ENCODE measurements at places on chromosomes 1 and 21.

DNA sequence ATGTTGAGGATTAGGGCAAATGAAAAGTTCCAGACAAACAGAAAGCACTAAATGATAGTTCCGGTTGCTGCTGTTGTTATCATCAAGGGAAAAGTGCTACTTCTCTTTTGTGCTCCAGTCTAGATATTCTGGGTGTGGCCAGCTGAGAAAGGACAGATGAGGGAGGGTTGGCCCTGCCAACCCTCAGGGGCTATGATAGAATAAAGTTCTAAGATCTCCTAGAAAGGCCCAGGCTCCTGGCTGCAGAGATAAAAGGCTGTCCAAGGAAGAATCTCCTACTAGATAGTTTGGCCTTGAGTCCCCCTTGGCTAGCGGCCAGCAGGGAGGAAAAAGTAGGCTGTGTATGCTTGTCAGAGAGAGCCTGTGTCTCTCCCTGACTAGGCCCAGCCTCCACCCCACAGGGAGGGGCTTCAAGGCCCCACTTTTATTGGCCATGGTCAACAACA, 31.5 kb downstream of the RIMS3 start:
- DNase-seq = no peak

DNA sequence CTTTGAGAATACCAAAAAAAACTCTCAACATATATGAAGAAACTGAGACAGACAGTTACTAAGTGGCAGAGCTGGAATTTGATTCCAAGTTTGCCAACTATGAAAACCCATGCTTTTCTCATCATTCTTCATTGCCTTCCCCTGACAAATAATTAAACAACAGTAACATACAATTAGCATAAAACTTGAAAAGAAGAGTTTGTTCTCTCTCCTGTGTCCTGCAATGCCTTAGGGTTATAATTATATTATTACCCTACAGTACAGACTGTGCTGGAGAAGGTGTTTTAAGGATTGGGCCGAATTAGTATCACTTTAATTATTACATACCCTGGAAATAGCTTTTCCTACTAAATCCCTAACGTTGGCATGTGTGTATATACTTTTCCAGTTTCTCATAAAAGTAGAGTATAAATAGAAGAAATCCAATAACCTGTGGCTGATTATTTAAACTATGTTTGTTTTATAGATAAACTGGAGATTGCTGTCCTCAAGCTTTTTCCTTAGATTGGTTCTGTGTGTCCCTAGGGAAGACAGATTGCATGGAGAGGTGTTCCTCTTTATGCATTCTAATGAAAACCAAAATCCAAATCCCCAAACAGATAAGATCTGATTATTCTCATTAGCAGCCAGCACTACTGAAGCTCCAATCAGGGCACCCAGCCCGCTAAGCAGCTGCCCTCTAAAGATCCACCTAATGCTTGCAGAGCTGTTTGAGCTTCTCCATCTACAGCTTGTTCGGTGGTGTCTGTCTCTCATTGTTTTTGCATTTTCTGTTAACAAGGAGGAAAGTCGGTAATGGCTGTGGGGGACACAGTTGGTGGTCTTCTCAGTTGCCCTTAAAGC, 156.3 kb downstream of the TM2D1 start:
- DNase-seq = no peak

DNA sequence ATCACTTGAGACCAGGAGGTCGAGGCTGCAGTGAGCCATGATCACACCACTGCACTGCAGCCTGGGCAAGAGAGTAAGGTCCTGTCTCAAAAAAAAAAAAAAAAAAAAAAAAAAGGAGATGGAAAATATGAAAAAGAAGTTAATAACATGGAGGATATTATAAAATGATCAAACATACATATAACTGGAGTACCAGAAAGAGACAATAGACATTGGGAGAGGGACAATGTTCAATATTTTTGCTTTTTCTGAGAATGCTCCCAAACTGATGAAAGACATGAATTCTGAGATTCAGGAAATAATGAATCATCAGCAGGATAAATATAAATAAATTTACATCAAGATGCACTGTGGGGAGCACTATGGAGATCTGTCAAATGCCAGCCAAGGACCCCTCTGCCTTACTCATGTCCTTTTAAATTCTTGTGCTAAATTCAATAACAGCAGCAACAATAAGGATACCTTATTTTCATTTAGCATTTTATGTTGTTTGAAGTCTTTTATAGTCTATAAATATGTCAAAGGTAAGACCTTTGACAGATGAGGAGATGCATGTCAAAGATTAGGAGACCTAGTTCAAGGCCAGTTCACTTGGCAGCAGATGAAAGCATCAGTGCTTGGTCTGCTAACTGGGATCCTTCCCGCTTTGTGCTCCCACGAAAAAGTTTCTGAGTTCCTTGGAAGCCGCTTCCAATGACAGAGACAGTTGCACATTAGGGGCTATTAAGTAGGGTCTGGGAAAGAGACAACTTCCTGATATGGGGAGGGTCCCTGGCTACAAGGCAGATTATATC, 97.7 kb downstream of the TLR5 start:
- DNase-seq = no peak

GRCh38 chr1:22408230-22408629, 43.4 kb upstream of the ZBTB40 start:
- DNase-seq = no peak

DNA sequence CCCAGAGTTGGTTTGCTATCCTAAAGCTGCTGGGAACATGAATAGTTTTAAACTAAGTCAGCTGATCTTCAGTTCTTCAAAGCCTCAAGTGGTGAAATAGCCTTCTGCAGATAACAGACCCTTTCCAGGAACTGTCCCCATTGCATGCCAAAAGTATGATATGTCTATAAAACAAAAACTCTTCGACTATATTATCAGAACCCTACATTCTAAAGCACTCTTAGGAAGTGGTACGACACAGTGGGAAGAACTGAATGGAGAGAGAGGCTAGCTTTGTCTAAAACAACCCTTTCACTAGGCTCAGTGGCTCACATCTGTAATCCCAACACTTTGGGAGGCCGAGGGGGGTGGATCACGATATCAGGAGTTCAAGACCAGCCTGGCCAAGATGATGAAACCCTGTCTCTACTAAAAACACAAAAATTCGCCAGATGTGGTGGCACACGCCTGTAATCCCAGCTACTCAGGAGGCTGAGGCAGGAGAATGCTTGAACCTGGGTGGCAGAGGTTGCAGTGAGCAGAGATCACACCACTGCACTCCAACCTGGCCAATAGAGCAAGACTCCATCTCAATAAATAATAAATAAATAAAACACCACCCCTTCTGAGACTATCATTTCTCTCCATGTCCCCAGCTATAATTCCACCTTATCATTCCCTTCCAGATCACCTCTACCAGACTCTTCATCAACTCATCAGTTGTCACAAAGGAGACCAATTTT, 2.2 kb upstream of the FRRS1 start:
- no peak for DNase-seq

- no peak for DNase-seq
These were observed 6.1 kb downstream of the MRPS21 start for GRCh38 chr1:150299716-150300115.

- no peak for DNase-seq
These were observed 369.3 kb downstream of the PBX1 start for GRCh38 chr1:164928232-164928812.

GRCh38 chr1:193677874-193678273, 491.5 kb upstream of the B3GALT2 start:
- DNase-seq = no peak

DNA sequence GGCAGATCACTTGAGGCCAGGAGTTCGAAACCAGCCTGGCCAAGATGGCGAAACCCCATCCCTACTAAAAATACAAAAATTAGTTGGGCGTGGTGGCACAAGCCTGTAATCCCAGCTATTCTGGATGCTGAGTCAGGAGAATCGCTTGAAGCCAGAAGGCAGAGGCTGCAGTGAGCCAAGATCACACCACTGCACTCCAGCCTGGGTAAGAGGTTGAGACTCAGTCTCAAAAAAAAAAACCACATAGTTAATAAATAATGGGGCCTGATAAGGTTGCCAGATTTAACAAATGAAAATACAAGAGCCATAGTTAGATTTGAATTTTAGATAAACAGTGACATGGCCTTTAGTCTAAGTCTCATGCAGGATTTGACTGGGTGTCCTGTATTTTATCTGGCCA, 175.7 kb downstream of the ZZZ3 start:
- no peak for DNase-seq

DNA sequence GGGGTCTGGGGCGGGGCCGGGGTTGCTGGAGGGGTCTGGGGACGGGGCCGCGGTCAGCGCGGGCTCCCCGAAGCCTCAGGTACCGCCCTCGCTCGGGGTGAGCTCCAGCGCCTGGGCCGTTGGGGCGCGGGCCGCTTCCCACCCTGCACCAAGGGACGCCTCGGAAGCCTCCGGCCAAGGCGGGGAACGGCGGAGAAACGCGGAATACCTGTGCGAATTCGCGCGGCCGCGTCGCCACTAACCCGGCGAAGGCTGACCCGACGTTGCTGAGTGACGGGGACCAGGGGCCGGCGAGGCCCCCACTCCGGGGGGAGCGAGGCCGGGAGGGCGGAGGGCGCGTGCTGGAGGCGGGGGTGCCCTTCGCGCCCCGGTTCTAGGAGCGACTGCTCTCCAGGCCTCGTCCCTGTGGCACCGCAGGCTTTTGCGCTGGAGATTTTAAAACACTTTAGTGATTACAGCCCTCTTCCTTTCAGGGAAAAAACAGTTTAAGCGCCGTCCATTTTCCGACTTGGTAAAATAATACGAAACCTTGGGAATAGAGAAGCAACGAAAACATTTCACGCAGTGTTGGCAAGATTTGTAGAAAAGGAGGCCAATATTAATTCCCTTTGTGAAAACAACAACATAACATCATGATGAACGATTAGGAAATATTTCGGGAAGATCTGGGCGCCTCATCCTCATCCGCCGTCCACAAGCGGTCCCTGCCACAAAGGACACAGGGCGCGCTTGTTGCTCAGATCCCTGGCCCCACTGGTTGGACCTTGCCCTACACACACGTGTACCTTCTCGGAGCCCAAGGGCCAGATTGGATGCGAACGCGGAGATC, 971 bp upstream of the GNG4 start:
- DNase-seq = no peak

- no peak for DNase-seq
These were observed 7.6 kb downstream of the CHODL start for GRCh38 chr21:18252256-18252655.

DNA sequence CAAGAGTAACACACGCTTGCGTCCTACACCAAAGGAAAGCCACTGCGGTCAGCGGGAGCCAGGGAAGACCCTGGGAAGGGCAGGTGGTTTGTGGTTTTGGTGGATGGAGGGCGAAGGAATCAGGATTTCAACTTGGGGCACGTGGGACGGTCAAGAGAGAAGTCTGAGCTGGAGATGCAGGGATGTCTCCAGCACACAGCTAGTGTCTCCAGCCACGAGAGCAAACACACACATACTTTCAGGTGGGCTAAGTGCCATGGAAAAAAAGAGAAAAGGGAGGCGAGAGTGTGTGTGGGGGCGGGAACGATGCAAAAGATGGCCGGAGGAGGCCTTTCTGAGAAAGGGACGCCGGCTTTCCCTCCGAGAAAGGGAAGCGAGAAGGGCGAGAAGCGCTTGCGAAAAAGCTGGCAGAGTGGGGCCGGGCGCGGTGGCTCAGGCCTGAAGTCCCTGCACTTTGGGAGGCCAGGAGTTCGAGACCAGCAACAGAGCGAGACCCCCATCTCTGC, 1.4 kb upstream of the SRRM1 start:
- DNase-seq = peak; percentile 61

GRCh38 chr1:119943216-119943615, 46.9 kb upstream of the ADAM30 start:
- no peak for DNase-seq

GRCh38 chr1:115473986-115474565, 136.0 kb upstream of the NGF start:
- DNase-seq = no peak

DNA sequence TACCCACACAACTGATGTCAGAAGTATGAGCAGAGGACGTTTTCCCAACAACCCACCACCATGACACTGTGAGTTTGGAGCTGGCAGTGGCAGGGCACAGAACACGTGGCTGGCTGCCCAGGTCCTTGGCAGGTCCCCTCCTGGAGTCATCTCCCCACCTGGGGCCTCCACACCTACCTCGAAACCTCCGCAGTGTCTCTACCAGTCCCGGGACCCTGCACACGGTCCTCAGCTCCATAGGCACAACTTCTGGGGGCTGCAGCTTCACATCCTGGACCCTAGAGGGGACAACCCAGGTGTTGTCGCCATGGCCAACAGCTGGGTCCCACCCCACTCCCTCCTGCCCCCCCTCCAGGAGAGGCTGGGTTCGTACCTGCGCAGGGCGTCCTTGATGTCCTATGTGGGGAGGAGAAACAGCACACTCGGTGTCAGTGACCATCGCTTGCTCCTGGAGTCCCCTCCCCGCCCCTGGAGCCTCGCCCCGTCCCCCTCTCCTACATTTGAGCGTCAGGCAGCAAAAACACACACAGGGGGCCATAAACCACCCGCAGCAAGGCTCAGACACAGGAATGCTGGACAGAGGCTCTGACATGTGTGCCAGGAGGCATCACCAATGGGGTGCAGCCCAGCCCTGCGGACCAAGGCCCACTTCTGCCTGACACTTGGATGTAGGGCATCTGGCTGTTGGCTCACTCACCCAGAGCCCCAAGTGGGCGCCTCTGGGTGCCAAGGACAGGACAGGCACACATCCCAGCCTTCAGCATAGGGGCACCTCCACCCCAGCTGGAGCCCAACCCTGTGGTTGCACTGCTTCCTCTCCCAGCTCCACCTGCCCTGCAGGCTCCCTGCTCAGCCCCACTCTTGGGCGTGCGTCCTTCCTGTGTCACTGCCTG, 9.6 kb downstream of the TRIM11 start:
- DNase-seq = peak; percentile 43

DNA sequence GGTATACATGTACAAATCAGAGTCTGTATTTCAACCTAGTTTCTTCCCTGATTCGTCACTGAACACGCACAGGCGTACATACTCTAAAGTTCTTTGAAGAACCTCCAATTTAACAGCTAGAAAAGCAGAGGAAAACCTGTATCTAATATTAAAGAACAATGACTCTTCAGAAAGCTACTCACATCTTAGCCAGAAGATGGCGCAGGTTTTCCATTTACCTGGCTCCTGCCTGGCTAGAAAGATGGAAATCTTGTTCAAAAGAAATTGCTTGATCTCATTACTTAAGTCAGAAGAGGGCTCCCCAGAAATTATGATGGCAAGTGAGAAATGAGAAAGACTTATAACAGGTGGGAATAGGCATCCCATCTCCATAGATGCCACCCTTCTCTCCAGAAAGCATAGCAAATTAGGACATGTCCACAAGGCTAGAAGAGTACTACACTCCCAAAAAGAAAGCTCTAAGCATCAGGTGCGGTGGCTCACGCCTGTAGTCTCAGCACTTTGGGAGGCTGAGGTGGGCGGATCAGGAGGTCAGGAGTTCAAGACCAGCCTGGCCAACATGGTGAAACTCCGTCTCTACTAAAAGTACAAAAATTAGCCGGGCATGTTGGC, 19.0 kb upstream of the L1TD1 start:
- DNase-seq = peak; percentile 55

GRCh38 chr1:197515421-197515820, 247.4 kb downstream of the CRB1 start:
- DNase-seq = no peak
